ENCODE measurements at places on chromosomes 3 and 15. TPM values are rescaled to one million over a fixed set of nuclear protein-coding genes. Genes with fewer than 3 reads are reported as not detected.

DNA sequence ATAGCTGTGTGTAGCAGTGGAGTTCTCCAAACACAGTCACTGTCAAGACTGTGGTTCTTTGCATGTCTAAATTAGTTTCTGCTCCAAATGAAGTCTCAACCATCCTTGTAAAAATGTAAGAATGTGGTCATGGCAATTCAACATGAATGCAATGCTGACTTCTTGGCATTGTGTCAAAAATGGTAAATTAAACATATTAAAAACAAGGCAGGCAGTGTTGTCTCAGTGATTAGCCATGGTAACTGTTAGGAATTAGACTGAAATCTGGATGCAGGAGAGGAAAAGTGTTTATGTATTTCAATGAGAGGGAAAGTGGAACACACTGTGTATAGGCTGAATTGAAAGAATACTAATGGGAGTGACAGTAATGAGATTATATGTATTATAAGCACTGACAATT lies 597.2 kb downstream of the EDEM1 start:
- no peak overlapping the region for H3K27ac ChIP-seq
- no peak for DNase-seq
- no peak overlapping the region for H3K4me3 ChIP-seq
- no peaks in the 10 kb centered on the region for H3K27me3 ChIP-seq
- H3K4me1 ChIP-seq, result no peaks in the 10 kb centered on the region

- no peaks in the 10 kb centered on the region for H3K27me3 ChIP-seq
- no peaks in the 10 kb centered on the region for H3K36me3 ChIP-seq
- DNase-seq, result no peak
- H3K4me1 ChIP-seq, result no peaks in the 10 kb centered on the region
- no peak overlapping the region for H3K4me3 ChIP-seq
Observed at GRCh38 chr15:65619626-65620290, 2.0 kb upstream of the SLC24A1 start.

DNA sequence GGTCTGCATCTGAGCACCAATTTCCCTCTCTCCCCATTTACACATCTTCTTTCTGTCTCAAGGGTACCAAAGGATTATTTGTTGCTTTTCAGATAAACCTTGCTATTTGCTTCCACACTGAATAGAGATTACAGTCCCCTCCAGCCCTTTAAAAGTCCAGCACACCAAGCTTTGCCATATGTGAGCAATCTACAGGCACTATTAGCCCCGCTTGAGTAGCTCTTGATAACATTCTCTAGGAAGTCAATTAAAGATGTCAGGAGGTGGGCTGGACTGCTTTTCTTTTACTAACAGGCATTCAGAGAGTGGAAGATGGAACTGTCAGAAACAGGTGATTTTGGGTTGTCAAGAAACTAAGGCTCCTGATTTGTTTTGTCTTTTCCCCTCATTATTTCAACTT lies 417.0 kb downstream of the ROBO2 start:
- H3K4me1 ChIP-seq, result no peaks in the 10 kb centered on the region
- H3K27me3 ChIP-seq, result no peaks in the 10 kb centered on the region
- H3K27ac ChIP-seq, result no peak overlapping the region
- H3K4me3 ChIP-seq, result no peak overlapping the region
- no peak for DNase-seq

DNA sequence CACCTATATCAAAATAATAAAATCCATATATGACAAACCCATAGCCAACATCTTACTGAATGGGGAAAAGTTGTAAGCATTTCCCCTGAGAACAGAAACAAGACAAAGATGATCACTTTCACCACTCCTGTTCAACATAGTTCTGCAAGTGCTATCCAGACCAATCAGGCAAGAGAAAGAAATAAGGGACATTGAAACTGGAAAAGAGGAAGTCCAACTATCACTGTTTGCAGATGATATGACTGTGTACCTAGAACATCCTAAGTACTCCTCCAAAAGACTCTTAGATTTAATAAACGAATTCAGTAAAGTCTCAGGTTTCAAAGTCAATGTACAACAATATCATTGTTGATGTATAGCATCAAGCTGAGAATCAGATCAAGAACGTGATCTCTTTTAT lies 35.6 kb upstream of the FGF7 start:
- H3K27ac ChIP-seq, result no peak overlapping the region
- H3K36me3 ChIP-seq, result no peaks in the 10 kb centered on the region
- no peak overlapping the region for H3K4me3 ChIP-seq
- no peak for DNase-seq
- H3K27me3 ChIP-seq, result no peaks in the 10 kb centered on the region

DNA sequence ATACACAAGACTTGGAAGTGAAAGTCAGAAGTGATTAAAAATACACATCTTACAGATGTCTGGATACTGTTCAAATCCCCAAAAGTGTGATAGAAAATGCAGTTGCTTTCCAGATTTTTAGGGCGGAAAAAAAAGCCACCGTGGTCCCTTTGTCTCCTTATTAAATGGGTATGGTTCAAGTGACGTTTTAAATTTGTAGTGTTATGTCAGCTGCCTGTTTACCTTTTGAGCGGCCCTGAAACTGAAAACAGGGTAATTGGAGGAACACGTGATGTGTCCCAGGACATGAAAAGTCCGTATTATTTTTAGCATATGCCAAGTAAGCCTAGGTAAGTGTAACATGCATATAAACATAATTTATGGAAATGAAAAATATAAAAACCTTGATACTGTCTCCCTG lies 109.0 kb upstream of the PDZRN3 start:
- H3K36me3 ChIP-seq, result no peaks in the 10 kb centered on the region
- no peak overlapping the region for H3K27ac ChIP-seq
- H3K4me1 ChIP-seq, result no peaks in the 10 kb centered on the region
- DNase-seq, result no peak

GRCh38 chr3:162391301-162391700 lies 894.7 kb downstream of the OTOL1 start:
- no peaks in the 10 kb centered on the region for H3K4me1 ChIP-seq
- H3K27me3 ChIP-seq, result no peaks in the 10 kb centered on the region

- no peak for DNase-seq
- peaks cover 8% of the 10 kb centered on the region for H3K4me1 ChIP-seq
Observed at GRCh38 chr3:194310060-194310835, 40.9 kb downstream of the CPN2 start.

DNA sequence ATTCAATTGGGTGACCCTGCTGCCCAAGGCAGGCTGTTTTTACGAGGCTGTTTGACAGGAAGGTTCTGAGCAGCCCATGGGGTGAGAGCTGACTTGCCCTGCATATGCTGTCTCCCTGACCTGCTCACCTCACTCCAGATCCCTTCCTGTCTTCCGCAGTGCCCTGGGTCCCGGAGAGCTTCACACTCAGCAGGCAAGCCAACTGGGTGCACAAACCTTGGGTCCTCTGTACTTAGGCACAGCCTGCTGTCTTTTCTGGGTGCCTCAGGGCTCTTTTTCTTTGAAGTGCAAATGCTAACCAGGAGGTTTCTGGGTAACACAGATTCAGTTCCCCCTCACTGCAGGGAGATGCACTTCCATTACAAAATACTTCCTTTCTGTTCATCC lies 32.8 kb downstream of the ZXDC start:
- no peak overlapping the region for H3K27ac ChIP-seq
- DNase-seq, result no peak
- H3K4me1 ChIP-seq, result no peaks in the 10 kb centered on the region
- no peaks in the 10 kb centered on the region for H3K36me3 ChIP-seq
- H3K4me3 ChIP-seq, result no peak overlapping the region

GRCh38 chr3:177646749-177647148 lies 449.5 kb upstream of the TBL1XR1 start:
- no peak overlapping the region for H3K27ac ChIP-seq
- H3K36me3 ChIP-seq, result no peaks in the 10 kb centered on the region
- DNase-seq, result no peak
- no peaks in the 10 kb centered on the region for H3K4me1 ChIP-seq
- no peaks in the 10 kb centered on the region for H3K27me3 ChIP-seq

GRCh38 chr3:151067158-151067557 lies 18.3 kb upstream of the MED12L start:
- H3K27ac ChIP-seq, result no peak overlapping the region
- no peaks in the 10 kb centered on the region for H3K4me1 ChIP-seq
- no peak overlapping the region for H3K4me3 ChIP-seq
- no peak for DNase-seq
- H3K27me3 ChIP-seq, result no peaks in the 10 kb centered on the region

DNA sequence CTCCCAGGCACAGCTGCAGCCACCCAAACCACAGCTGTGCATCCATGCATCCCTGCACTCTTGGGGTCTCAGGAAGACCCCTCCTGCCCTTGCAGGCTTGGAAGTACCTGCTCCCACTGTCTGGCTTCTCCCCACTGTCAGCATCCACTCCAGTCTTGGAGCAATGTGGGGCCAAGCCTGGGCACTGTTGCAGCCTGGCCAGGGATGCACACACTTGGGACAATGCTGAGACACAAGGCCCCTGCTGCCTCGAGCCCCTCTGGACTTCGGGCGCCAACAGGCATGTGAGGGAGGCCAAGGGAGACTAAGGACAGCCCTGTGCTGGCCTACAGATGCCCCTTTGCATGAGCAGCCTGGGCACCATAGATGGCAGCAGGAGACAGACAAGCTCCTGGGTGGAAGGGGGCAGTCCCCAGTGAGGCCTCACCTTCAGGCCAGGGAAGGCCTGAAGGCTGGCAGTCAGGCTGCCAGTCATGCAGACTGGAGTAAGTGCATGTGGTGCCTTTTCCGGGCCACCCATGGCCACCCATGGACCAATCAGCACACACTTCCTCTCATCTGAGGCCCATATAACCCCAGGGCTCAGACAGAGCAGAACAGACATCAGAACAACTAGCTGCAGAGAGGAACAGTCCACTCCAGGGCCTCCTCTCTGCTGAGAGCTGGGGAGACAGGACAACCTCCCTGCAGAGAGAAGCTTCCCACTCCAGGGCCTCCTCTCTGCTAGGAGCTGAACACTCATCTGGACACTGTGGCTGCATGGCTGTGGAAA lies 219.0 kb downstream of the VGLL3 start:
- no peaks in the 10 kb centered on the region for H3K4me1 ChIP-seq
- no peaks in the 10 kb centered on the region for H3K27me3 ChIP-seq
- DNase-seq, result no peak
- no peaks in the 10 kb centered on the region for H3K36me3 ChIP-seq
- H3K27ac ChIP-seq, result no peak overlapping the region

DNA sequence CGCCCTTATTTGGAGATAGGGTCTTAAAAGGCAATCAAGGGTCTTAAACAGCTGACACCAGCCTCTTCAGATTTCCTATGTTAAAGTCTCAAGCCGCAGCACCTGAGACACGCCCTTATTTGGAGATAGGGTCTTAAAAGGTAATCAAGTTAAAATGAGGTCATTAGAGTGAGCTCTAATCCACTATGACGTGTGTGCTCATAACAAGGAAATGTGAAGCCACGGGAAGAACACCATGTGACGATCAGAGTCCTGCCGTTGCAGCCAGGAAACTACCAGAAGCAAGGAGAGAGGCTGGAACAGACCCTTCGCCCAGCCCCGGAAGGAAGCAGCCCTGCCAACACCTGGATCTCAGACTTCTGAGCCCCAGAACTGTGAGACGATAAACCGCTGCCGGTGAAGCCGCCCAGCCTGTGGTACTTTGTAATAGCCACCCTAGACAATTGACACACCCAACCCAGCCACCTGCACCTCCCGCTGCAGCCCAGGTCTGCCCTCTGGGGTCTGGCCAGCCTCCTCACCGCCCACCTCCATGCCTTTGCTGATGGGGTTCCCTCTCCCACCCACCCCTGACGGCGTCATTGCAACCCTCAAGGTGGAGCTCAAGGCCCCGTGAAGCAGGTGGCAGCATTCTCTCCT lies 137.9 kb downstream of the MEGF11 start:
- no peaks in the 10 kb centered on the region for H3K36me3 ChIP-seq
- no peaks in the 10 kb centered on the region for H3K27me3 ChIP-seq
- H3K4me3 ChIP-seq, result no peak overlapping the region

- no peak overlapping the region for H3K4me3 ChIP-seq
- no peak for DNase-seq
- no peak overlapping the region for H3K27ac ChIP-seq
- H3K27me3 ChIP-seq, result no peaks in the 10 kb centered on the region
- H3K4me1 ChIP-seq, result no peaks in the 10 kb centered on the region
- H3K36me3 ChIP-seq, result no peaks in the 10 kb centered on the region
Observed at GRCh38 chr3:161275919-161276318, 54.8 kb downstream of the NMD3 start.

DNA sequence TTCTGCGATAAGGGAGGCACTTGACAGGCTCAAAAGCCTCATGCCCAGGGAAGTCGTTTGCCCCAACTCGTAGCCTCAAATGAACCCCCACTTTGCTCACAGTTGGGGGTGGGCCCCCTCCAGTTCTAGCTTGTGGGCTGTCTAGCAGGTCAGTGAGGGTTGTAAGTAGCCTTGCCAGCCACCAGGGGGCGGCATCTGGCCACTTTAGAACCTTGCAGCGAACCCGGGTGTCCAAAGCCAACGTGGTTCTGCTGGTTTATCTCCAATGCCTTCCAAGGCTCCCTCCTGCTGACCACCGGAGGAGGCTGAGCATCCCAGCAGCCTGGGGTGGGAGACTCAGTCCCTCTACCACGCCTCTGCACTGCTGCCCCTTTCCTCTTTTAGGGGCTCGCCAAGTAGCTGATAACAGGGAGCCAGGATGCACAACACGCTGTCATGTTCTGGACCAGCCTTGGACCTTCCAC lies 9.2 kb upstream of the RBSN start:
- no peaks in the 10 kb centered on the region for H3K36me3 ChIP-seq
- DNase-seq, result peak; percentile 25
- H3K4me3 ChIP-seq, result no peak overlapping the region
- H3K27me3 ChIP-seq, result no peaks in the 10 kb centered on the region

GRCh38 chr3:119069725-119070124 lies 35.1 kb upstream of the IGSF11 start:
- no peak overlapping the region for H3K27ac ChIP-seq
- DNase-seq, result no peak
- H3K4me3 ChIP-seq, result no peak overlapping the region
- H3K36me3 ChIP-seq, result no peaks in the 10 kb centered on the region
- no peaks in the 10 kb centered on the region for H3K27me3 ChIP-seq

GRCh38 chr3:64958199-64958843 lies 270.5 kb upstream of the ADAMTS9 start:
- H3K27ac ChIP-seq, result peak overlapping the region; percentile 0
- no peak overlapping the region for H3K4me3 ChIP-seq
- DNase-seq, result no peak
- no peaks in the 10 kb centered on the region for H3K4me1 ChIP-seq
- H3K36me3 ChIP-seq, result no peaks in the 10 kb centered on the region
- no peaks in the 10 kb centered on the region for H3K27me3 ChIP-seq

GRCh38 chr3:155426524-155427230 lies 133.2 kb upstream of the STRIT1 start:
- no peak overlapping the region for H3K4me3 ChIP-seq
- no peaks in the 10 kb centered on the region for H3K4me1 ChIP-seq
- DNase-seq, result no peak
- no peak overlapping the region for H3K27ac ChIP-seq
- H3K36me3 ChIP-seq, result no peaks in the 10 kb centered on the region
- no peaks in the 10 kb centered on the region for H3K27me3 ChIP-seq

The GALNT15 gene
- total RNA-seq, result 215 TPM

The NR2E3 gene
- total RNA-seq, result 2.9 TPM

The ECE2 gene
- not detected for total RNA-seq

The WDR49 gene
- 0.98 TPM for total RNA-seq

The PCNP gene
- total RNA-seq, result 127 TPM

The LZTFL1 gene
- total RNA-seq, result 22.1 TPM

The MED12L gene
- 0.48 TPM for total RNA-seq

The P2RY14 gene
- 8.5 TPM for total RNA-seq

The SCN11A gene
- 0.33 TPM for total RNA-seq

The RARRES1 gene
- 568 TPM for total RNA-seq

The NR2C2 gene
- total RNA-seq, result 41.9 TPM

The ADAMTS7 gene
- 6.2 TPM for total RNA-seq
